NCI-H2107 (cell line): ENCODE measurements at places on chromosomes 5 and 9.
A peak's percentile ranks its signal among the peaks of the same experiment; 100 is the strongest.

GRCh38 chr5:140883373-140883772 lies 1.4 kb downstream of the PCDHA13 start:
- no peak for DNase-seq

- DNase-seq: no peak
Measured at GRCh38 chr9:137085920-137086530, 760 bp upstream of the MAN1B1 start.

DNA sequence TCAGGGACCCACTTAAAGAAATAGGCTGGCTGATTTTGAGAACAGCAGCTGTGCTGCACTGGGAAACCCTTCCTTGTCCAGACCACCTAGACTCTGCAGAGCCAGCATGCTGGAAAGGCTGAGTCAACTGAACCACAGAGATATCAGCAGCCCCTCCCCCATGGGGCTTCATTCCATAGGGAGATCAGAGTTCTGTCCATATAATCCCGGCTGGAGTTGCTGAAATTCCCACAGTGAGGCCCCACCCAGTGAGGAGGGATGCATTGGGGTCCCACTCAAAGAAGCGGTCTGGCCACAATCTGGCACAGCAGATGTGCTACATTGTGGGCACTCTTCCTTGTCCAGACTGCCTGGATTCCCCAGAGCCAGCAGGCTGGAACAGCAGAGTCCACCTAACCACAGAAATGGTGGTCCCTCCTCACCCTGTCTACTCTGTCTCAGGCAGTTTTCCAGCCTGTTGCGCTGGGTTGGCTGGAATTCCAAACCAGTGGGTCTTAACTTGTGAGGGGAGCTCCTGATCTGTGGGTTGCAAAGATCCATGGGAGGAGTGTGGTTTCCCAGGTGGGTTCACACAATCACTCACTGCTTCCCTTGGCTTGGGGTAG lies 127.1 kb downstream of the RNF180 start:
- no peak for DNase-seq

GRCh38 chr5:39526914-39527477 lies 102.2 kb upstream of the DAB2 start:
- DNase-seq: no peak

DNA sequence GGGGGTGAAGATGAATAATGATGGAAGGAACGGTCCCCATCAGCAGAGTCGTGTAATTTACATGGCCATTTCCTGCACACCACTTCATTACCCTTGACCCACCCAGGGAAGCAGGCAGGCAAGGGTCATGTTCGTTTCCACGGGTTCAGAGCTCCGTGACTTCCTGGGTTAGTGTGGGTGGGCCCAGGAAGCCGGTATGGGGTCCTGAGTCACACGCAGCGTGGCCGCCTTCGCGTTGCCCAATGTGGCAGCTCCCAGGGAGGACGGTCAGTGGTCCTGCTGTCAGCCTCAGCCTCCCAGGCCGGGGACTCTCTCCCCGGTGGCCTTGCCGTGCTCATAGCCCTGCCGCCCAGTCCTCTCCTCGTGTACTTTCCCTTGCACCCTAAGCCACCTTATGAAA lies 5.1 kb upstream of the TERT start:
- no peak for DNase-seq

- no peak for DNase-seq
Measured at GRCh38 chr5:155728146-155728856, 598.7 kb upstream of the SGCD start.

GRCh38 chr5:38384396-38384795 lies 126.0 kb downstream of the EGFLAM start:
- DNase-seq: no peak

DNA sequence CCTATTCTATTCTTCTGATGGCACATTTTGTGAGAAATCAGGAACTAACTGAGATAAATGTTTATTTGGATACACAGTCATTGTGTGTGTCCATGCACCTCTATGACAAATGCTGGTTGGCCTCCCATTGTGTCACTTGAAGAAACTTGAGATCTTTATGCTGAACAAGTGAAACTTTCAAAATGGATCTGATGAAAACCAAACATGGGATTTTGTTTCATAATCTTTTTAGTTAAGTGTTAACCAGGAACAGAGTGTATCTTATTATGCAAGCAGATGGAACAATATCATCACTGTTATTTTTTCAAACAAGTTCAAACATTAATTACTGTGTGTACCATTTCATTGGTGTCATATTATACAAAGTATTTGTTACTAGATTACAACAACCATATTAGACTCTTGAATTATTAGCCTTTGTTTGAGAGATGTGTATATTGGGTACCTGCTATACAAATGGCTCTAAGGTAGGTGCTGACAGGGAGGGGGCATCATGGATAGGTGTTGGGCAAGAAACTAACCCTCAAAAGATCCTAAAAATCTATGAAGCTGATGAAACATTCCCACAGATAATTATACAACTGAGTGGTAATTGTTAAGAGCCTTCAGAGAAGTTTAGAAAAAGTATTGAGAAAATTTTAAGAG lies 159.8 kb downstream of the PALM2AKAP2 start:
- no peak for DNase-seq

DNA sequence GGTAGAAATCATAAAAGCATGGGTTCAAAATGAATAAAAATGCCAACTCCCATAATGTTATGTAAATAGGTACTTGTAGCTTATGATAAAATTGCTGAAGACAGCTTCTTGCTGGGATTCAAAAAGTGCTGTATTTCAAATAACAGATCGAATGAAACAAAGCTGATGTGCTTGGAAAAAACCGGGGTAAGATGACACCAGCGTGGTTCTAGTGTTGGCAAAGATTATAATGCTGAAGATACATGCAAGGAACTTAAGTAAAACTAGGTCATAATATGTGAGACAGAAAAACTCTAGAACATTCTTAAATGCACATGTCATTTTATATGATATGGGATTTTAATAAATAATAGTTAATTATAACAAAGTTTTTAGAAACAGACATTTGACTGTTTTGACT lies 44.4 kb upstream of the APC start:
- no peak for DNase-seq

- no peak for DNase-seq
Measured at GRCh38 chr9:89277454-89277853, 33.5 kb upstream of the CKS2 start.

GRCh38 chr5:164359260-164360255 lies 854.1 kb downstream of the MAT2B start:
- no peak for DNase-seq

GRCh38 chr5:1246711-1247431 lies 21.7 kb downstream of the SLC6A18 start:
- no peak for DNase-seq

DNA sequence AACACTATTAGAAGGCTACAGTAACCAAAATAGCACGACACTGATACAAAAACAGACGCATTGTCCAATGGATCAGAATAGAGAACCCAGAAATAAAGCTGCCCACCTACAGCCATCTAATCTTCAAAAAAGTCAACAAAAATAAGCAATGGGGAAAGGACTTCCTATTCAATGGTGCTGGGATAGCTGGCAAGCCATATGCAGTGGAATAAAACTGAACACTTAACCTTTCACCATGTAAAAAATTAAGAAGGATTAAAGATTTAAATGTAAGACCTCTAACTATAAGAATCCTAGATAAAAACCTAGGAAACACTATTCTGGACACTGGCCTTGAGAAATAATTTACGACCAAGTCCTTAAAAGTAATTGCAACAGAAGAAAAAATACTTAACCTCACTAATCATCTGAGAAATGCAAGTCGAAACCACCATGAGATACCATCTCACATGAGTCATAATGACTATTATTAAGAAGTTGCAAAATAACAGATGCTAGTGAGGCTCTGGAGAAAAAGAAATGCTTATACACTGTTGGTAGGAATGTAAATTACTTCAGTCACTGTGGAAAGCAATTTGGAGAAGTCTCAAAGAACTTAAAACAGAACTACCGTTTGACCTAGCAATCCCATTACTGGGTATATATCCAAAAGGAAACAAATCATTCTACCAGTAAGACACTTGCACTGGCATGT lies 203.3 kb upstream of the CDH9 start:
- DNase-seq: no peak

- no peak for DNase-seq
Measured at GRCh38 chr5:81848362-81848880, 97.5 kb upstream of the SSBP2 start.

DNA sequence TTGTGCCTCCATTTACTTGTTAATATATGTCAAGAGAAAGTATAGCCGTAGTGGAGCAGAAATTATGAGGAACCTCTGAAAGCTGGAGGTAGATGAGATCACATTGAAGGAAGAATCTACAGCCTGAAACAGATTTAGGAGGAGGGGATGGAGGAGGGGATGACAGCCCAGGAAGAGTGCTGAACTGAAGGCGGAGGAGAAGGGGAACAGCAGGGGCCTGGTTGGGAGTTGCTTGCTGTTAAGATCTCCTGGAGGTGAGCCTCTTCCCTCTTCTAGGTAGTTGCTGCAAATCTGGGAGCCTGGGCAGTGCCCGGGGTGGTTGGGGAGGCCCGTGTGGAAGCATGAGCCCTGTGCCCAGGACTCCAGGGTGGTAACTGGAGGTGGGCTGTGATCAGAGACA lies 111.8 kb upstream of the SEMA6A start:
- no peak for DNase-seq

- DNase-seq: peak; percentile 7
Measured at GRCh38 chr5:178895615-178896571, at the start of gene ZFP2. Gene ZFP2, plus strand, starts transcription at chr5:178895913. Its CDS starts 35,401 bp downstream, at chr5:178931314.
